Heart right ventricle (tissue), 16 donors: ENCODE measurements at places on chromosomes 5 and 9. TPM values are rescaled to one million over a fixed set of nuclear protein-coding genes. Genes with fewer than 3 reads are reported as not detected.

- DNase-seq = no peak
Observed at GRCh38 chr5:148179234-148179824, 11.0 kb downstream of the SPINK14 start.

Gene NXNL2
- total RNA-seq = not detected

Gene TSLP
- 8.5 TPM for total RNA-seq

DNA sequence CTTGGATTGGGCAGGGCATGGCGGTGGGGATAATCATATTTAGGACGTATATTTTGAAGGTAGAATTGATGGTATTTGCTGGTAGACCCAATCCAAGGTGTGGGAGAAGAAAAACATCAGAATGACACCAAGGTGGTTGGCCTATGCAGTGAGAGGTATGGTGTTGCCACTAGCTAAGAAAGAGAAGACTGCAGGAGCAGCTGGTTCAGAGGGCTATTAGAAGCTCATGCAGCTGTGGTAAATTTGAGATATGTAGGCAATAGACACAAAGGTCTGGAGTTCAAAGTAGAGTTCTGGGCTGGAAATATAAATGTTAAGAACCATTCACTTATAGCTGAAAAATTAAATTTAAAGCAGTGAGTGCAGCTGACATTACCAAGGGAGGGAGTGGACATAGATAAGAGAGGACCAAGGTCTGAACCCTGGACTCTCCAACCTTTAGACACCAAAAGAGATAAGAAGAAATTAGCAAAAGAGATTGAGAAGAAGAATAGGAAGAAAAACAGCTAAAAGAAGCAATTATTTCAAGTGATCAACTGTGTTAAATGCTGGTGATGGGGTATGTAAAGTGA, 74.7 kb upstream of the FAM169A start:
- no peak for DNase-seq

DNA sequence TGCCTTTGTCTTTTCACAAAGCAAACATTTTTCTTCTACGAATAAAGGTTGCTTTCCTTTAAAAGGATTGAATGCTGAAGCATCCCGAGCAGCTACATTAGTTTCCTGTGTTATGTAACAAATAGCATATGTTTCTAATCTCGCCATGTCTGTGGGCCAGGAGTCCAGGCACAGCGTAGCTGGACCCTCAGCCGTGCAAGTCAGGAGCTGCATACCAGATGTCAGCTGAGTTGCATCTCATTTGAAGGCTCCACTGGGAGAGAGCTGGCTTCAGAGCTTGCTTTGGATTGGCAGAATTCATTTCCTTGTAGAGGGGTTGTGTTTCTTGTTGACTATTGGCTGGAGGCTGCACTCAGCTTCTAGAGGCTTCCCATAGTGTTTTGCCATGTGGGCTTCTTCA, 16.0 kb upstream of the GOLPH3 start:
- DNase-seq = peak; percentile 41

- DNase-seq = no peak
Observed at GRCh38 chr5:92460505-92460904, 1077.4 kb upstream of the ARRDC3 start.

GRCh38 chr5:97142521-97143254, at the start of gene LIX1:
TSS of gene LIX1 (minus strand) at chr5:97142611. CDS start at chr5:97142576, 35 bp downstream.
- DNase-seq = peak; percentile 23

Gene BSPRY
- total RNA-seq = 2.8 TPM

DNA sequence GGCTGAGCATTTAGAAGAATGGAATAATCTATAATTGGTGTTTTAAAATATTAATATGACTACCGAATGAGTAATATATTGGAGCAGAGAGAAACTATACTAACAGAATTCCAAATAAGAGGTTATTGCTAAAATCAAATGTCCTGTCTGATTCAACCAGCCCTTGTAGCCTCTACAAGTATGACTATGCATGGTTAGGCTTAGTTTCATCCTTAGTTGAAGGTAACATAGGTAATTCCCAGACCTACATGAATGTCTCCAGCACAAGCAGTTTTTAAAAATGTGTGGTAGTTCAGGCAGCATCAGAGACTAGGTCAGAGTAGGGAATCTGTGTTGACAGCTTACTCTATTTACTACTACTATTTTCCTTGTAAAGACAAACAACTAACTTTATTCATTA, 51.7 kb upstream of the SLC27A6 start:
- DNase-seq = no peak

- no peak for DNase-seq
Observed at GRCh38 chr5:166602271-166602670, 1689.2 kb upstream of the WWC1 start.

- DNase-seq = no peak
Observed at GRCh38 chr5:78588507-78588906, 60.1 kb downstream of the LHFPL2 start.

- DNase-seq = no peak
Observed at GRCh38 chr5:141634720-141635119, 1.9 kb downstream of the HDAC3 start.
